ENCODE measurements at places on chromosomes 1 and 21.

GRCh38 chr1:180532854-180533253, 25.9 kb upstream of the OVAAL start:
- no peak for DNase-seq

DNA sequence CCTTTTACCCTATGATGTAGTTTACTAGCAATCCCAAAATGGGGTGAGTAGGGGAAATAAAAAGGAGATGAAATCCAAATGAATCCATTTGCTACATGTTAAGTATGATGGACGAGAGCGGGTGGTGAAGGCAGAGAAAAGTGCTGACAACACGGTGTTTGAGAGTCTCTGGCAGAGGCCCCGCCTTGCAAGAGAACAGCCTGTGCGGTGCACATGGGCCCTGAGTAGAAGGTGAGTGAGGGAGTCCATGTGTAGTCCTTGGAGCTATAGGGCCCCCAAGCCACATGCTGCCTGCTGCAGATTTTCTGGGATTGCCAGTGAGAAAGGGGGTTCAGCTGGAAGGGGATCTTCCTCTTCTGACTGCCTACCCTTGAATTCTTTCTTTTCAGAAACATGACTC, 177.1 kb downstream of the TNR start:
- no peak for DNase-seq

GRCh38 chr1:2477791-2478499, 1.9 kb downstream of the PLCH2 start:
- no peak for DNase-seq

GRCh38 chr1:21966247-21967000, 10.4 kb upstream of the CELA3B start:
- no peak for DNase-seq

GRCh38 chr21:46412521-46413364, 45.9 kb upstream of the DIP2A start:
- DNase-seq: no peak

GRCh38 chr1:223199094-223199647, 56.1 kb upstream of the TLR5 start:
- no peak for DNase-seq

DNA sequence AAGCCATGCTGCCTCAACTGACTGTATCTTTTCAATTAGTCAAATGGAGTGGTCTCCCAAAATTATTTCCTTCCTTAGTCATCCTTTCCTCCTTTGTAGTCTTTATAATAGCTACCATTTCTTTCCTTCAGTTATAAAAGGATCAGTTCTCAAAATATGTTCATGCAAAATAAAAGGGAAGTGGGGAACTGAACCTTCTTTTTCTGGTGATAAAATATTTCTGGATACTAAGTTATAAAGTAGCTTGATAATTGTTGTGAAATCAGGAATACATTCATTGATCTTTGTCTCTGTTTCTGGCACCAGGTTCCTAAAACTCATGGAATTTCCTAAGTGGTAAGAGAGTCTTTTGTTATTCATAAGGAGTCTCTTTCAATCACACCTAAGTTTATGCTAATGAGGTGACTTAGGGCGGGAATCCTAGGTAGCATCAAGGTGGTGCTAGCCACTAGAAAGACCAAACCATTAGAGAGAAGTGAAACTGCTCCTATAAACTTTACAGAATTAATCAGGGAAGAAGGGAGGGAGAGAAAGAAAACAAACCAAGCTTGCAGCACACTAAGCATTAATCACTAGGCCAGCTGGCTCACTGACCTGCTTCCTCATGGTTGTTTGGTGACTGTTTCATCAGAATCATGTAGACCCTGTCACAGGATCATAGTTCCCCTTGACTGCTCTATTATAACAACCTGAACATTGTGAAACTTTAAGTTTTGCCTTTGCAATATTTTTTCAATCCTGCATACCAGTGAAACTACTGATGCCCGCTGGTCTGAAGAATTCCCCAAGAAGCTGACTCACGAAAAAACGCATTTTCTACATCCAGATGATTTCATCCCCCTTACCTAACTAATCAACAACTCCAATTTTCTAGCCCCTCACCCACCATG, 161.6 kb upstream of the PTBP2 start:
- no peak for DNase-seq

GRCh38 chr1:230072296-230072695, 5.3 kb downstream of the GALNT2 start:
- DNase-seq: no peak

GRCh38 chr1:17581389-17582123, 42.1 kb downstream of the ARHGEF10L start:
- no peak for DNase-seq

DNA sequence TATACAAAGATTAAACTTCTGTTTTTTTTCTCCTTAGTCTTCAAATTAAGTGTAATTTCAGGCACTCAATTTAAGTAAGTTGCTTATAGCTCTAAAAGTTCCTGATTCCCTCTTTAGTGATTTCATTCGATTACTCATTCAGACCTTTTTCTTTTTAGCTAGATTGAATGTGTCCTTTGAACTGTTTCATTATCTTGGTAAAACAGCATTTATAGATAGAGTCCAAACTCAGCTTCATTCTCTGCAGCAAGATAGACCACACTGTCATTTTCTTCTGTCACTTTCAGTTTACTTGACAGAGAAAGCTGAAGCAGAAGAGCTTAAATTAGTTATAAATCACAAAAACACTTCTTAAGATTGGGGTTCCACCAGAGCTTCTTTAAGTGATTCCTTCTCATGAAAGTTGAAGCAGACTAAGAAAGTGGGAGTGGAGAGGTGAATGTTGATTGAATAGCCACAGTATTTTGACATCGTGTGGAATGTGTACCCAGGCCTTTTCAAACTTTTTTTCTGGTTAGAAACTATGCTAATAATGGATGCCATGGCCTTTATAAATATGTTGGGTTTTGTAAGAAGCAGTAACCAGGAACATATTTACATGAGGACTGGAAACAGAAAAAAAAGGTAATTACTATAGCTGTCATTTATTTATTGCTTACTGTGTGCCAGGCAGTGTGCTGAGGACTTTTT, 52.2 kb downstream of the ZBTB40 start:
- no peak for DNase-seq

DNA sequence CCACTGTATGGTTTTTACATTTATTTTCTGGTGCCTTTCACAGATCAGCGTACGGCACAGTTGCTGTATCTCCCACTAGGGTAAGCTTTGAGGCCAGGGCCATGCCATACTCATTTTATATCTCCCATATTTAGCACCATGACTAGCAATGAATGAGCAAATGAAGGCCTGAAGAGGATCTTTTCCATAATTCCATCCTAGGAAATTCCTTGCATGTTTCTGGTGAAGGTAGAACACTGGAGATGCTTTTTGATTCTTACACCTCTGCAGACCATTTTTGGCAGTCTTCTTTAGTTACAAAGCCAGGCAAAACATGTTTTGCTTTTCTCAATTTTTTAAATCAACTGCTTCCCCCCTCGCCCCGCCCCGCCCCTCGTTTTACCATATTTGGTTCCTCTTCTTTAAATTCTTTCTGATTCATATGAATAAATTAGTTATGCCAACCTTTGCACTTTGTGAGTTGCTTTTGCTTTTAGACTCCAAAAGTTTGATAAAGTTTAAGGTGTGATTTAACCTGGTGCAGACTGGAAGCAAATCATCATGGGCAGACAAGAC, 78.9 kb upstream of the AK4 start:
- no peak for DNase-seq

DNA sequence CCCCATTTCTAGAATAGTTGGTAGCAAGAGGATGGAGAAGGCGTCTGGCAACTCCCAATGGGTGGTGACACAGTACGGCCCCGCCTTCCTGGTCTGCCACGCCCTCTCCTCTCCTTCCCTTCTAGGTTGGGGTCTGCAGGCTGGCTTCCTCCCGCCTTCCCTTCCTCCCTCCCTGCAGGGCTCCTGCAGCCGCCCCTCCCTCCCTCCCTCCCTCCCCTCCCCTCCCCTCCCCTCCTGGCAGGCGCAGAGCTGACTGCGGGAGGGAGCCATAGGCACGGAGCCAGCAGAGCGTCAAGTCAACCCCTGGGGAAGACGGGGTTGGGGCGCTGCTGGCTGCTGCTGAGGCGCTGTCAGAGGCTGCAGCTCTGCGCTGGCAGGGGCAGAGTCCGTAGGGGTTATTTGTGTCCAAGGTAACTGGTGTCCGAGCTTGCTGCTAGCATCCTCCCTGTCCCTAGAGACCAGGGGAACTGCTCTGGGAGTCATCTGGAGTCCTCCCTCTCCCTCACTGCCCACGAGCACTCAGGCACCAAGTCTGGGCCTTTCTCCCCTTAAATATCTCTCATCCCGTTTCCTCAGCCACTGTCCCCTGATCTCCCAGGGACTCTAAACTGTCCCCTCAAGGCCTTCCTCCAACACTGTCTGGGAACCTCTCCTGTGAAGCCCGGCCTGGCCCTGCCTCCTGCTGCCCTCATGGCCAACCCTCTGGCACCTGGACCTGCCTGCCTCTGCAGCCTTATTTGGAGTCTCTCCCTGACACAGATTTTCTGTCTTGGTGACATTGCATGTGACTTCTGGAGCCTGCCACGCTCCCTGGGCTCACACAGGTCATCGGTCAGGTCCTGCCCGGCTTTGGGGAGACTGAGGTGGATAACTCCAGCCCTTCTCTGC, 57.4 kb upstream of the ACOT11 start:
- DNase-seq: no peak

- no peak for DNase-seq
Measured at GRCh38 chr1:63931468-63931867, 157.7 kb downstream of the ROR1 start.

GRCh38 chr1:181987996-181988395, 73.5 kb downstream of the ZNF648 start:
- no peak for DNase-seq

DNA sequence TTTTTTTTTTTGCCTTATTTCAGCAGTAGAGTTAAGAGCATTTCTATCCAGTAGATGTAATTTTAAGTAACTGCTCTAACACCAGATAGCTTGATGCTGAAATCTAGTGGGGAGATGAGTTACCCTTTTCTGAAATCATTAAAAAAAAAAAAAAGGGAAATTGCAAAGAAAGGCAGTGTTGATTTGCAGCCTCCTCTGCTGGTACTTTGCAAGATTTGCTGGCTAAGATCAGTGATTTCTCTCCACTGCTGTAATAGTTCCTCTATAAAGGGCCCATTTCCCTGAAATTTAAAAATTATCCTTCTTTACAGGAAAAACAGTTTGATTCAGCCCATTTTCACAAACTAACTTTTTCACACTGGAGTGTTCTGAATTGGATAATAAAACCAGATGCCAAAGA, 120.6 kb downstream of the PTBP2 start:
- no peak for DNase-seq

- no peak for DNase-seq
Measured at GRCh38 chr1:27864264-27864895, 8.0 kb upstream of the THEMIS2 start.

DNA sequence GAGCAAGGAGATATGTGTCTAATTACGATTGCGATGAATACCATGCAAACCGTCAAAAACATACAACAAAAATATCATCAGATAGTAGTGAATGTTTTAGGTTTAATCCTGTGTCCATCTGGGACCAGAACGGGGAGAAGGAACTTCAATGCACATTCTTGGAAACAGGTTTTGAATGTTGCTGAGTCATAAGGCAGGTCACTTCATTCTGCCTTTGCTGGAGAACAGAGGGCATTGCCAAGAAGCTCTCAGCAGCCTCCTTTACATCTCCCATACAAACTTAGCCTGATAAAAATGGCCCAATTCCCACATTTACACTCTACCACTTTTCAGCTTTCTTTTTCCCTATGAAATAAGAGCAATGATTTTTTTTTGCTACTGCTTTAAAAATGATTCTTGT, 78.0 kb upstream of the KCNJ6 start:
- DNase-seq: no peak

DNA sequence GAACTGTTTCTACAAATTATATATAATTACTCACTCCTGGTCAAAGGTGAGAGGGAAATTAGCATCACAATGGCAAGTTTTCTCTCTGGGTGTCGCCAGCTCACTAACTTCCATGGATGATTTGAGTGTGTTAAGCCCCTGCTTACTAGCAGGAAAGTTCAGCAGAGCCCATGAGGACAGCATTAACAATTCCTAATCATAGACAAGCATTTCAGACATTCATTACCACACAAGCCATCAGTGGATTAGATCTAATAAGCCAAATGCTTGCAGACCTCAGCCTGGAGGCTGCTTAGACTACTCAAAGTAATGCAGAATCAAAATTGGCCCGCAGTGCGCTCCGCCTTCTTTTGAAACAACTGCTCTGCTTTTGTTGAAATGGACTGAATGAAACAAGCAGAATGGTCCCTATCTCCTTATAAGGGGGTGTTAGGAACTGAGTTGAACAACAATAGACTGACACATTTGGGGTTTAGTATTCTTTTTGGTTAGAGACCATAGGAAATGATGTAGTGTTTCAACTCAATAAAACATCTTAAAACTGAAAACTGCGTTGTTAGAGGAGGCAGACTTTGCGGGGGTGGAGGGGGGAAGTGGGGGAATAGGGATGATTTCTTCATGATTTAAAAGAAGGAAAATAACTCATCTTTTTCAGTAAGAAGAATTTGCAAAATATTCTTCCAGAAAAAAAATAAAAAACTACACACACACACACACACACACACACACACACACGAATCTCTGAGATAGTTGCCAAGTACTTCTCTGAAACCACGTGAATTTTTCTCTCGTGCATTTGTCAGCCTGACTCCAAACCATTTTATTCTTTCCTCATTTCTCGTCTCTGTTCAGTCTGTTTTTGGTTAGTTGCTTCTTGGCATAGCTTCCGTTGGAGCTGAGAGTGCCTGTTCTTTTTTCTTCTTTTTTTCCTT, 54.6 kb downstream of the GORAB start:
- no peak for DNase-seq

- DNase-seq: no peak
Measured at GRCh38 chr1:188355082-188355481, 1526.3 kb downstream of the PLA2G4A start.

DNA sequence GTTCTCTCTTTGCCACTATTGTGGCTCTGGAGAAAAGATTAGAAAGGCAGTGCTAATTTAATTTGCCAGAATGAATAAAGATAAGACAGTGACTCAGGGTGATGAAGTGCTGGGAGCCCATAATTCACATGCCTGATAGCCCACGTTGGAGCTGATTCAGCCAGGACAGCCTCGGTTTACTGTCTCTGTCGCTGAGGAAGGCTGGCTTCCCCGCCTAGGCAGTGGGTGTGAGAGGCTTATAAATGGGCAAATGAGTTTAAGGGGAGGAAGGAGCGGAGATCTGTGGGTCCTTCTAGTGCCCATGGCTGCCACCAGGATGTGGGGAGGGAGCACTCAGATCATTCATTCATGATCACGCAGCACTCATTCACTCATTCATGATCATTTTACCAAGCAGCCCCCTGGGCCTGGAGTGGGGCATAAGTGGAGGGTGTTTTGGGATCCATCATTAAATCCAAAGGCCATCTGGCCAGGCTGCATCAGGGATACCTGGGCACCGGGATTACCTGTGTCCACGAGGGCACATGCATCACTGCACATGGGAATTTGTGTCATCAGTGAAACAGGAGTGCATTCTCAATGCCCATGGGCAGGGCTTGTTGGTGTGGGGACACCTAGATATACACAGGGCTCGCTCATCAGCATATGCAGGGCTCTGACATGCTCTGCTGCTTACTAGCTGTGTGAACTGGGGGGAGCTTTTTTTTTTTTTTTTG, 315.4 kb downstream of the MATN1 start:
- DNase-seq: no peak

GRCh38 chr1:191970116-191970515, 188.1 kb upstream of the RGS18 start:
- no peak for DNase-seq
